Choroid plexus epithelial cell (primary cell): ENCODE measurements at places on chromosomes 2 and 18.

DNA sequence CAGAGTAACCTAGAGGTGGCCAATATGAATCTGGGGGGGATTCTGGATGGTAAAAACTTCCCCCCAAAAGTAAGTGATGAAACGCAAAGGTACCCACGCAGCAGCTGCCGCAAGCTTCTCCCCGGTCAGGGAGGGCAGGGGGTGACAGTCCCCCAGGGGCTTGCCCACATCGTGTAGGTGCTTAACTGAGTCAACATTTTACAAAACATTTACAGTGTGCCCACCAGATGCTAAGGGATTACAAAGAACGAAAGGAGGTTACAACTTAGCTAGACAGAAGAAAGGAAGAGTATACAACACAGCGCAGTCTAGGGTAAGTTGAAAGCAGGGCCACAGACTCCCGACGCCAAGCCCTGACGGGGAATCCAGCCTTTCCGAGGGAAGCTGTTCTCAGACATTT lies 45.6 kb downstream of the LPIN2 start:
- no peak for DNase-seq

- DNase-seq = no peak
Measured at GRCh38 chr2:73821227-73821626, 7.5 kb upstream of the STAMBP start.

- no peak for DNase-seq
Measured at GRCh38 chr2:30193104-30193681, 38.1 kb upstream of the LBH start.

DNA sequence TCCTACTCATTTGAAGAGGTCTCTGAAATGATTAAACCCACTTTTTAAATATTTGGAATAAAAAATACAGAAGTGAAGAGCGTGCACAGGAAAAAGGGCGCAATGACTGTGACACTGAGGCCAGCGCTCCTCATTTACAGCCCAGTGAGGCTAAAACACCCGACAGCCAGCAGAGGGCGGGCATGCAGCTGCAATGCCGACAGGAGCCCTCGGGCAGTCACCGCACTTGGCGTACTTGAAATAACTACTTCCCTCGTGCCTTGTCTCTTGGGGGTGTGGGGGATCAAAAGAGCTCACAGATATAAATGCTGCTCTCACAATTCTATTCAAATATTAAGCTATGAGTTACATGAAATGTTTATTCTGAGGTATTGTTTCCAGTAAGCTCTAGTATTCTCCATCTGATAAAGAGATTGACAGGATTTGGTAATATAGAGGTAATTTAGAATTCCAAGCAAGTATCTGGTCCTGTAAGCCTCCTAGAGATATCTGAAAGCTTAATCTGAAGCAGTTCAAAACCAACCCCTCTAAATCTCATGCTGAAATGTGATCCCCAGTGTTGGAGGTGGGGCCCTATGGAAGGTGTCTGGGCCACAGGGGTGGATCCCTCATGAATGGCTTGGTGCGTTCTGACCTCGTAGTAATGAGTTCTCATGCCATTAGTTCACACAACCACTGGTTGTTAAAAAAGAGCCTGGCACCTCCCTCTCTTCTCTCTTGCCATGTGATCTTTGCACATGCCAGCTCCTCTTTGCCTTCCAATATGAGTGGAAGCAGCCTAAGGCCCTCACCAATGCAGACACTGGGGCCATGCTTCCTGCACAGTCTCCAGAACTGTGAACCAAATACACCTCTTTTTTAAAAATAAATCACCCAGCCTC lies 93.6 kb downstream of the ZAP70 start:
- peak; percentile 86 for DNase-seq

DNA sequence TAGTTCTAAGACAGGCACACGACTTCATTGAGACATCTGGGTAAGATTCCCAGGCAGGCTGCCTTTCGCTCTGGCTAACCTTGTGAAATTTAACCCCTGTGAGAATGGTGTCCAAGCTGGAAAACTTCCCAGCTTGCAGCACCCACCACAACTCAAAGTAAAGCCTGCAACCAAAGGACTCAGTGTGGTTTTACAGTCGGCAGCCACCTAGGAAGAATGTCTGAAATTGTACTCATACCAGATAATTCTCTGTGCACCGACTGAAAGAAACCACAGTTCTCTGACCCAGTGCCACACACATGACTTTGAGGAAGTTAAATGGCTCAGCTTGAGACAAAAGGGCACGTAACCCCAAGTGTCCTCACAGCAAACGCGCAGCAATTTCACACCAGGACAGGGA lies 125.7 kb downstream of the RBMS1 start:
- DNase-seq = peak; percentile 99

- no peak for DNase-seq
Measured at GRCh38 chr2:231722721-231723307, 14.5 kb downstream of the PTMA start.

- peak; percentile 81 for DNase-seq
Measured at GRCh38 chr2:26008851-26009566, 24.9 kb upstream of the RAB10 start.

GRCh38 chr2:112259509-112260294 lies 4.9 kb upstream of the ZC3H8 start:
- DNase-seq = peak; percentile 87

GRCh38 chr2:14256890-14257289 lies 375.6 kb upstream of the LRATD1 start:
- peak; percentile 38 for DNase-seq

DNA sequence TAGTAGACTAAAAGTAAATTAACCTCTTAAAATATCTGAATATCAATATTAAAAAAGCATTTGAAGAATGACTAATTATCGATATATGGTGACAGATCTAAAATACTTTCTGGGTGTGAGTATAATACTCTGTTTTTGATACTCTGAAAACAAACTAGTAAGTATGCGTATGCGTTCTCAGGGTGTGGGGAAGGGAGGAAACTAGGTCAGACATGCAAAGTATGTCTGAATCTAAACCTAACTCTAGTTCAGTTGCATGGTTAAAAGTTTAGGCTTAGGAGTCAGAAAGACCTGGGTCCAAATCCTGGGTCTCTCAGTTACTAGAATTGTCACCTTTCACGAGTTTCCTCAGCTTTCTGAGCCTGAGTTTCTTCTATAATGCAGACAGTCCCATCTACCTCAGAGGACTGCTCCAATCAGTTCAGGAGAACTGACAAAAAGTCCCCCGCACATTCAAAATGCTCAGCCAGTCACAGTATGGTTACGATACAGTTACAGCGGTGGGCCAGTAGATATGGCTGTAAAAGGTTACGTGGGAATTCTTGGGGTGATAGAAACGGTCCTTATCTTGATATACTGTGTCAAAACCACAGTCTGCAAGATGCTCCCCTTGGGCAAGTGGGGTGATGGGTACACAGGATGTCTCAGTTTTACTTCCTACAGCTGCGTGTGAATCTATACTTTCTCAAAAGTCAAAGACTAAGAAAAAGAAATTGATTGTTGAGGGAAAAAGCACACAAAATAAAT lies 29.2 kb downstream of the UNC50 start:
- no peak for DNase-seq

DNA sequence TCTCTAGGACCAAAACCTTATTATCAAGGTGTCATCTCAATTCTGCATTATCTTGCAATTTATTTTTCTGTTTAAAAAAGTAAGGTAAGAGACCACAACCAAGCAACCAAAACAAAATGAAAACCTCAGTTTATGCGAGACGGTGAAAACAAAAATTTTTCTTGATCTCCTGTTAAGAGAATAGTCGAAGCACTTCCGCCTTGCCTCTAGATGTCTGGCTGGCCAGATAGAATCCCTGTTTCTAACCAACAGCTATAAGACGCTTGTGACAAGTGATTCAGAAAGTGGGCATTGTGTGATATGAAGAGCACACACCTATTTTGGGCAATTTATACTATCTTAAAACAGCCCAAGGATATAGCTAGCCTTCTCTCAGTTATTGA lies 51.2 kb downstream of the MGAT5 start:
- no peak for DNase-seq

DNA sequence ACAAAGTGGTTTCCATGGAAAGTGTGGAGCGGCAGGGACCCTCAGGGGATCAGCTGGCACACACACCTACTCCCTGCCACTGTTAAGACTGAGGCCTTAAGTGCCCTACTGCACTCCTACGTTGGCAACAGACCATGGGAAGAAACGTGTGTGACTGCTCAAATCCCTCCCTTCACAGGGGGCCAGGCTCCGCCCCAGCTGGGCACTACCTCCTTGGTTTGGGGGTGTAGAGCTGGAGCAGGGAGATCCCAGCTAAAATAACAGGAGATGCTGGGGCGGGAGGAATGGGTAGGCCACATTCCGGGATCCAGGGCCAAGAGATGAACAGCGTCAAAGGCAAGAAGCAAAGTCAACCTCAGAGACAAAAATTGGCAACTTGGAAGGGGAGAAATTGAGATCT lies 231.0 kb downstream of the EN1 start:
- no peak for DNase-seq

DNA sequence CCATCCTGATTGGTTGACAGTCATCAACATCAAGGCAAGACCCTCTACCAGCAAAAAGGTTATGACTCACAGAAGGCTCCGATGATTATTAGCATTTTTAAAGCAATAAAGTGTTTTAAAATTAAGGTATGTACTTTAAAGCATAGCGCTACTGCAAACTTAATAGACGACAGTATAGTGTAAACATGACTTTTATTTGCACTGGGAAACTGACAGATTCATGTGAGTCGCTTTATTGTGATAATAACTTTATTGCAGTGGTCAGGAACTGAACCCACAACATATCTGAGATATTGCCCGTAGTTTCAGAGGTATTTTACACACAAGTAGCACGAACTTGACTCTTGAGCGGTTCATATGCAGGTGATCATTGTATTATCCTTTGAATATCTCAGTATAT lies 249.1 kb downstream of the LTBP1 start:
- no peak for DNase-seq

GRCh38 chr2:136796339-136796738 lies 31.0 kb downstream of the THSD7B start:
- no peak for DNase-seq

- DNase-seq = peak; percentile 39
Measured at GRCh38 chr2:29520001-29520400, 401.4 kb downstream of the ALK start.

- DNase-seq = no peak
Measured at GRCh38 chr18:79315596-79315995, 80.1 kb upstream of the NFATC1 start.

DNA sequence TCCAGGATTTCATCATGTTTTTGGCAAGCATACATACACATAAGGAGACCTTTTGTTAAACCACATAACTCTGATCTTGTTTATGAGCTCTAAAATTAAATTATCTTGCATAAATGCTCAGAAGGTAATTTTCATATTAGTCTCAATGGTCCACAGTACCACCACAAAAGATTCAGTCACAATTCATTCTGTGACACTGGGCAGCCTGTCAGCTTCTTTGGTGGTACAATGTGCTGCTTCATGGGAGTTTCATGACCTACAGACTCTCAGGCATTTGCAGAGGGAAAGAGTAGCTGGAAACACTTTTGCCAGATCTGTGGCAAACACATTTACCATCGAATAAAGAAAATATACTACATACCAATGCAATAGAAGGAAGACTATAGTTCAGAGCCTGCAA lies 51.3 kb upstream of the ZNF397 start:
- peak; percentile 23 for DNase-seq

GRCh38 chr2:70069049-70069448 lies 18.2 kb upstream of the PCBP1 start:
- DNase-seq = no peak

GRCh38 chr2:1590596-1591460 lies 153.5 kb downstream of the PXDN start:
- no peak for DNase-seq

- peak; percentile 56 for DNase-seq
Measured at GRCh38 chr2:152367547-152368390, 32.8 kb downstream of the FMNL2 start.

DNA sequence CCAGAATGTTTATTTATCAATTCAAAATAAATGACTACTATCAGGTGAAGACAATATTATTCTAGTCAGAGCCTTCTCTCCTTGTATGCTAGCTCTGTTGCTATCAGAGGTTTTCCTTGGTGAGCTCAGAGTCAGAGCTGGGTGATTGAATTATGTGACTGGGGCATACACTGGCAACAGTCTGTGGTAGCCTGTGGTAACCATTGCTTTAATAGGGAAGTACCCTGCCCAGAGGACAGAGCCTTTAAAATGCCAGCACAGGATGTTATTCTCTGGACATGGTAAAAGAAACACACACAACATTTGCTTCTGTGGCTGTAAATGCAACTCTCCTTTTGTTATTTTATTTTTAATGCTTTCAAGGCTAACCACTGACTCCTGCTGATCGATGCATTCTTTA lies 124.7 kb downstream of the PPP1R1C start:
- DNase-seq = no peak

GRCh38 chr2:160015746-160016145 lies 46.7 kb downstream of the PLA2R1 start:
- no peak for DNase-seq

- no peak for DNase-seq
Measured at GRCh38 chr18:13474907-13475545, 251.3 kb downstream of the FAM210A start.

DNA sequence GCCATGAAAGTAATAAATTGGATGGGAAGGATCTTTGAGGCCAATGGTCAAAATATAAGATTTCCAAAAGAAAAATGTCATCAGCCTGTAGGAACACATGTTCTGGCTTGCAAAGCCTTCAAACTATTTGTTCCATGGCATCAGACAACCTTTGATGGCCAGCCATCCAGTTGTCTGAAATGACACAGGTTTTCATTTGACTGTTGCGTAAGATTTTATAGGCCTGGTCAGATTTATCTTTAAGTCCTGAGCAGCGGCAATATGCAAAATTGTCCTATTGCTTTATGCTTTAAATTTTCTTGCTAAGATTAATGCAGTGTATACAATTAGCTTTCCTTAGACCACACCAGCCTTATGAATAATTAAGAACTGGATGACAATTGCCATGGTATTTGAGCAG lies 167.1 kb downstream of the AGPS start:
- DNase-seq = no peak

DNA sequence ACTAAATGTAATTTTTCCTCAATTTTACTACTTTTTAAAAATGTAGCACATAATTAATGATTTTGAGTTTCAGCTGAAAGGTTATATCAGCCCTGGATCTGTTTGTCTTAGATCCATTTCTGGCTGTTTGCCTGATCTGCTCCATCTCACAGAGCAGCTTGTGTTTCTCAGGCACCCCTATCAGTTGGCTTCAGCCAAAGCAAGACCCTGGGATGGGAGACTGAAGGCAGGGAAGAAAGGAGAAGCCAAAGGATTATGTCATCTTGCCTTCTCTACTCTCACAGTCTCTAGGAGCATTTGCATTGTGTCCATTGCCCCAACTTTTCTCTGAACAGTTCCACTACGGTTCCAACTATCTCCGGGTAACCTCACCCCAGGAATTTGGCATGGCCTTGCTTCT lies 110.5 kb downstream of the CCDC148 start:
- DNase-seq = no peak

DNA sequence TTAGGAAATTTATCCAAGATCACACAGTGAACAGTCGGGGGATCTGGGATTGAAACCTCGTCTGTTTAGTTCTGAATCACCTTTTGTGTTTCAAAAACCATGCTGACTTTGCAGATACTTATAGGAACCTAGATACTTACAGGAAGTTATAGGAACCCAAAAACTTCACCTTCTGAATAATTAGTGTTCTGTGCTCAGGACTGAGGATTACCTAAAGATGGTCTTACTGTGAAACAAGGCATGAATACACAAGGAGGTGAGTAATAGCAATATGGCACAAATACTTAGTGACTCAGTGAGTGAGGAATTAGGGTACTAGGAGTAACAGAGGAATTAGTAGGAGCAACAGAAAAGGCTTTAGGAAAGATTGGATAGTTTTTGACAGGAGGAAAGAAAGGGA lies 145.5 kb downstream of the LRATD1 start:
- no peak for DNase-seq

- DNase-seq = no peak
Measured at GRCh38 chr2:233083782-233084181, 23.6 kb downstream of the INPP5D start.

GRCh38 chr2:26609205-26609631 lies 31.9 kb downstream of the CIB4 start:
- no peak for DNase-seq
